SK-N-SH treated with all-trans-retinoic acid at 6 μM for 48 hours (cell line): ENCODE measurements at places on chromosomes 1 and 21.

DNA sequence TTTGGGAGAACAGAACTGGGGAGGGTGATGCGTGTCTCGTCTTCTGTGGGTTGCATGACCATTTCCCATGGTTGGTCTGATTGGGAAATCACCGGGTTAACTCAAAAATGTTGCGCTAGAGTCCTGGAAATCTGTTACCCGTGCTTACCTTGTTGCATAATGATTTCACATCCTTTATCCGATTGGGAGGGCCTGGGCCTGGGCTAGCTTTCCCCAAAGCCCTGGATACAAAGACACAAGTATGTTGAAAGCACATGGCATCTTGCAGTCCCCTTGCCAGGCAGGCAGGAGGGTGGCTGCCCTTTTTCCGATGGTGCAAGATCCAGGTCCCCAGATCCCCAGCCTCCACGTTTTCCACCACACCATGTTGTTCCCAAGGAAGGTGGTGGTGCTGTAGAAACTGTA lies 582 bp downstream of the TRPM2 start:
- ATAC-seq, result no peak

GRCh38 chr21:35476621-35477395 lies 427.7 kb upstream of the RUNX1 start:
- peak; percentile 47 for ATAC-seq

DNA sequence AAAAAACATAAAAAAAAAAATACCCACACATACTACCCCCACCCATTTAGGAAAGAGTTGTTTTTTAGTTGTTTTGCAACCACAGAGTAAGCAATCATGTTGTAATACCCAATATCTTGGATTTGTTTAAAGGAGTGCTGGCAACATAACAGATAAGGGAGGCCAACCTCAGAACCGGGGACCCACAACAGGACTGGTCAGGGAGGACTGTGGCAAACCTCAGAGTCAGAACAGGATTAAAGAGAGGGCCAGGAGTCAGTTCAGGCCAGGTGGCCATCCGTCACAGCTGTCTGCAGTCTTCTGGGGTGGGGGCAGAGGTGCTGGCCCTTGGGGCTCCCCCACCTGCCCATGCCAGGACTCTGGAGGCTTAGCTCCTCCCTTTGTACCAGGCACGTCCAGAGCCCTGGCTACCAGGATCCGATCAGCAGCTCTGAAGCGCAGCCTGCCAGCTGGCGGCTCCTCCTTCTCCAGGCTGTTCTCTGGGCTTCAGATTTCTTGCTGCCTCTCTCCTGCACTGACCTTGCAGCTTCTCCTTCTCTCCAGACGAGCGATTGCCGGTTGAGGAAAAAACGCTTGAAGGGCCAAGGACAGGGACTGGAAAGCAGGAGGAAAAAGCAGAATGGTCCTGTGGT lies 7.9 kb downstream of the H6PD start:
- ATAC-seq, result no peak

- ATAC-seq, result no peak
These were observed 96.5 kb downstream of the ATP1B1 start for GRCh38 chr1:169202791-169203665.

DNA sequence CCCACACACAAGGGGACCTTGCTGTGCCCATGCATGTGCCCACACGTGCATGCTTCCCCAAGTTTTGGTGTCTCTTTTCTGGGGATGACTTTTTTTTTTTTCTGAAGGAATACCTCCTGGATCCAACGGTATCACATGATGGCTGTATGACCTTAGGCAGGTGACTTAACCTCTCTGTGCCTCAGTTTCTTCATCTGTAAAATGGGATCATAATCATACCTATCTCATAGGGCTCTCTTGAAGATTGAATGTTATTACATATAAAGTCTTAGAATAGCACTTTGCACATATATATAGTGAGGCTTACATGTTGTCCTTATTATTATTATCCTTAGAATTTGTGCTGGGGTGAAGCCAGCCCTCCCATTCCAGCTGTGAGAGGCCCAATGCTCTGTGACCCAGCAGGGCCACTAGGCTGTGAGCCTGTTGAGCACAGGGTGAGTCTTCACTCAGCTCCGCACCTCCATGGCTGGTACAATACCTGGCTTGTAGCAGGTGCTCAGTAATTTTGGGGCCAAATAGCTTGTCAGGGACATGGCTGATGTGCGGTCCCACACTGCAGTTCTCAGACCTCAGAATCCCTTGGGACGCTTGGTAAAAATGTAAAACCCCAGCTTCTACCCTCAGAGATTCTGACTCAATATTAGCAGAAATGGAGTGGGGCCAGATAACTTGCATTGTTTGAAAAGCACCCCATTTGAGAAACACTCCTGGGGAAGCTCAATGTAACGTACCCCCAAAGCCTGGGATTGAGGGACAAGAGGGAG lies 20.6 kb downstream of the STUM start:
- ATAC-seq, result no peak

GRCh38 chr1:32892368-32893197 lies 6.3 kb downstream of the HPCA start:
- ATAC-seq, result peak; percentile 67

- ATAC-seq, result no peak
These were observed 51.5 kb downstream of the MACO1 start for GRCh38 chr1:25482211-25482610.

GRCh38 chr21:31623664-31624063 lies 35.8 kb upstream of the SOD1 start:
- ATAC-seq, result peak; percentile 70

DNA sequence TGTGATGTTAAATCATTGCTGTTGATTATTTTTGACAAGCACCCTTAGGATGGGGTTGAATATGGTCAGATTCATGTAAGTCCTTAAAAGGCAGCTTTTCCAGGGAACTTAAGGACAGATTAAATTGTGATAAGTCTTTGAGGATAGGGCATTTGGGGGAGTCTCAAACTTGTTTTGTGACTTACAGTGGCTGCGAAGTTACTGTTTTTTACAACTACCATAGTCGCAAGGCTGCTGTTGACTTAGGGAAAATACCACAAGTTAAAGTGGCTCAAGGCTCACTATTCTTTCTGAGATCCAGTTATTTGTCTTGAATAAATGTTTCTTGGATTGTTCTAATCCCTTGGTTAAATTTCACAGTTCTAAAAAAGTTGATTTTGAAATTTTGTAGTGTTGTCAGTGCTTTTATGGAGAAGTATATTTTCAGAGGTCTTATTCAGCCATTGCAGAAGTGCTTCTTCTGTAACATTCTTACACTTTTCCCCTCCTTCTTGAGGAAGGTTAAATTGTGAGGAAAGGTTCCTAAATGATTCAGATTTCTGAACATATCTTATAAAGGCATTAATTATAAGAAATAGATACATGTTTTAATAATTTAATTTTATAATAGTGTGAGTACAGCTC lies 47.0 kb upstream of the MPC2 start:
- ATAC-seq, result no peak
